Substantia nigra (tissue), 51 donors: ENCODE measurements at places on chromosomes 6 and 20.

GRCh38 chr6:140590641-140591040 lies 1216.2 kb upstream of the CITED2 start:
- no peak for DNase-seq

DNA sequence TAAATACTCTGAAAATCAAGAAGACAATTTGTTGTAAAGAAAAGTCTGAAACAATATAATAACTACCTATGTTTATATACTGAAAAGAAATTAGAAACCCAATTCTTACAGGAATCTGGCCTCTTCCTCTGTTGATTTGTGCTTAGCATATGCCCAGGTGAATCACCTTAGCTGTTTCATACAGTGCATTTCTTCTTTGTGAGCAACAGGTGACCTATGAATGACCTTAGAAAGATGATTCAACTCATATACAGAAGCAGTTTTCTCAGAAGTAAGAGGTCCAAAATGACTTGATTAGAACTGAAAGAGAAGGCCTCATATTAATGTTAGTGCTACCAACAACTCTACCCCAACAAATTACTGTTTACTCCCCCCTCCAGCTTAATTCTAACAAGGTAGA lies 419.5 kb upstream of the ID4 start:
- DNase-seq: no peak

DNA sequence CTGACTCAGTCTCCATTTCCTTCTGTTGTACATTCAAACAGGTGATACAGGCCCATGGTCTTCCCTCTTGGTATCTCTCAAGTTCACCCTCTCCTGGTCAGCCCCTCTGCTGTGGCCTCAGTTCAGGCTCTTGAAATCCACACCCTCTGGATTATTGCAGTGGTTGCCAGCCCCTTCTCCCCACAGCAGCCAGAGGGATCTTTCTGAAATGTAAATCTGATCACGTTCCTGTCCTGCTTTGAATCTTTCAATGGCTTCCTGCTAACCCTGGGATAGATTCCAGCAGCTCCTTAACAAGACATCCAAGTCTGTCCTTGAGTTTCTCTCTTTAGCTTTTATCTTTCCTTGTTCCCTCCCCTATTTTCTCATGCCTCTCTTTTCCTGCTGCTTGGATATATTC lies 22.2 kb downstream of the CHMP4B start:
- DNase-seq: no peak

DNA sequence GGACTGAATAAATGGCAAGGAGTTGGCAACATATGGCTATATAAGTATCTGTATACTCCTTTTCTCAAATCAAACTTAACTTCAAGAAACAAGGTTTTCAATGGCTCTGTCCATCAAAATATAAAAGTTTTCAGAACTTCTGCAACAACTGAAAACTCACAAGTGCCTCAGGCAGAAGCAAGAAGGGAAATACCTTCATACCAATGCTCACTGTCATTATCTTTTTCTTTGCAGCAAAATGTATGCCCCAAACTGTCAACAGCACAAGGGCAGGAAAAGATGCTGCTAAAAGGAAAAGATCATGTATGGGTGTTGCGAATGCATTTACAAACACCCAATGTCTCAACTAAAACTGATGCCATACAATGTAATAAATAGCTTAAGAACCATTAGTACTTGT lies 45.9 kb downstream of the PTPRK start:
- no peak for DNase-seq

GRCh38 chr6:7535498-7535897 lies 6.0 kb upstream of the DSP start:
- DNase-seq: no peak

DNA sequence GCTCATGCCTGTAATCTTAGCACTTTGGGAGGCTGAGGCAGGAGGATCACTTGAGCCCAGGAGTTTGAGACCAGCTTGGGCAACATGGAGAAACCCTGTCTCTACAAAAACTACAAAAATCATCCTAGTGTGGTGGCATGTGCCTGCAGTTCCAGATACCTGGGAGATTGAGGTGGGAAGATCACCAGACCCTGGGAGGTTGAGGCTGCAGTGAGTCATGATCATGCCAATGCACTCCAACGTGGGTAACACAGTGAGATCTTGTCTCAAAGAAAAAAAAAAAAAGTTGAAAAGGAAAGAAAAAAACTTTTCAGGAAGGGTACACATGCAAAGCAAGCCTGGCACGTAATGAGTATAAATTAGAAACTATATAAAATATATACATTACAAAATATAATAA lies 65.8 kb upstream of the FBXO30 start:
- no peak for DNase-seq

DNA sequence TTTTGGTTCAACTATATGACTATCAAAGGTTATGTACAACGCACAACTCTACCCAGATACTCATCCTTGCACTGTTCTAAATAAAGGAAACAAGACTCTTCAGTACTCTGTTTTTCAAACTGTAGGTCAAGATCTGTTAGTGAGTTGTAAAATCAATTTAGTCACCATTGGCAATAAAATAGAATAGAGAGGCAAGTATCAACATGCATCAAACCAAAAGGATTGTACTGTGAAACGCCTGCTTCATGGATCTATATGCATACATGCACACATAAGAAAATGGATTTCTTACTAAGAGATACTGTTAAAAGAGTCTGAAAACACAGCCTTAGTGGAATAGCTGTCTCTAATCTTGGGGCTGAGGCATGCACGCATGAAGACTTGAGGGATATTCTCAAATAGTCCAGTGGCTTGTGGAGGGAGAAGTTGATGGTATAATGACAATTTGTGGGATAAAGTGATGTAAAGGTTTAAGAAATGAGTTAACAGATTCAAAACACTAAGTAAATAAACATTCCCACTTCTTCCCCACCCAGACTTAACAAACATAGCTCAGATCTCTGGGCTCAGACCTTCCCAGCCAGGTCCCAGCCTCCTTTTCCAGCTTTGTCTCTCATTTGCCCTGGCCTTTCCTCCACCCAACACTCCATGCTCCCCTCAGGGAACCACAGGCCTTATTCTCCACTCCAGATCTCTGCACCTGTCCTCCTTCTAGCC lies 10.7 kb upstream of the LZTS3 start:
- no peak for DNase-seq

GRCh38 chr6:45915780-45916468 lies 99.7 kb downstream of the CLIC5 start:
- DNase-seq: no peak

DNA sequence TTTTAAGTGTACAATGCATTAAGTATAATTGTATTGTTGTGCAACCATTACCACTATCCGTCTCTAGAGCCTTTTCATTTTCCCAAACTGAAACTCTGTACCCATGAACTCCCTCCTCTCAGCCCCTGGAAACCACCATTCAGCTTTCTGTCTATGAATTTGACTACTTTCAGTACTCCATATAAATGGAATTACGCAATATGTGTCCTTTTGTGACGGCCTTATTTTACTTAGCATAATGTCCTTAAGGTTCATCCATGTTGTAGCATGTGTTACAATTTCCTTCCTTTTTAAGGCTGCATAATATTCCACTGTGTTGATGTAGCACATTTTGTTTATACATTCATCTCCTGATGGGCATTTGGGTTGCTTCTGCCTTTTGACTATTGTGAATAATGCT lies 143.6 kb upstream of the KCNG1 start:
- DNase-seq: no peak

GRCh38 chr6:73854998-73855718 lies 159.2 kb downstream of the CD109 start:
- no peak for DNase-seq

DNA sequence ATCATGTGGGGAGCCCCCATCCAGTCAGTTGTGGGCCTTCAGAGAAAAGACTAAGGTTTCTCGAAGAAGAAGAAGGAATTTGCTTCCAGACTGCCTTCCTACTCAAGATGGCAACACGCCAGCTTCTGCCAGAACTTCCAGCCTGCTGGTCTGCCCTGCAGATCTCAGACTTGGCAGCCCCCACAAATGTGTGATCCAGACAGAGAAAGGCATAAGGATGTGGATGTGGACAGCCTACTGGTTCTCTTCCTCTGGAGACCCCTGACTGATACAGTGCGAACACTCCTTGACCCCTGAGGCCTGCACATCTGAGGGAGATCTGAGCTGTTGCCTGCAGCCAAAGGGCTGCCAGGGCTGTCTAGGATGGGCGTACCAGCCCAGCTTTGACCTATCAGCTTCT lies 8.6 kb downstream of the GABRR1 start:
- DNase-seq: no peak

- no peak for DNase-seq
Measured at GRCh38 chr20:22775256-22775655, 190.9 kb upstream of the FOXA2 start.

GRCh38 chr6:7114744-7115458 lies 7.1 kb downstream of the RREB1 start:
- DNase-seq: no peak

- no peak for DNase-seq
Measured at GRCh38 chr6:43780941-43781928, 11.2 kb downstream of the VEGFA start.

DNA sequence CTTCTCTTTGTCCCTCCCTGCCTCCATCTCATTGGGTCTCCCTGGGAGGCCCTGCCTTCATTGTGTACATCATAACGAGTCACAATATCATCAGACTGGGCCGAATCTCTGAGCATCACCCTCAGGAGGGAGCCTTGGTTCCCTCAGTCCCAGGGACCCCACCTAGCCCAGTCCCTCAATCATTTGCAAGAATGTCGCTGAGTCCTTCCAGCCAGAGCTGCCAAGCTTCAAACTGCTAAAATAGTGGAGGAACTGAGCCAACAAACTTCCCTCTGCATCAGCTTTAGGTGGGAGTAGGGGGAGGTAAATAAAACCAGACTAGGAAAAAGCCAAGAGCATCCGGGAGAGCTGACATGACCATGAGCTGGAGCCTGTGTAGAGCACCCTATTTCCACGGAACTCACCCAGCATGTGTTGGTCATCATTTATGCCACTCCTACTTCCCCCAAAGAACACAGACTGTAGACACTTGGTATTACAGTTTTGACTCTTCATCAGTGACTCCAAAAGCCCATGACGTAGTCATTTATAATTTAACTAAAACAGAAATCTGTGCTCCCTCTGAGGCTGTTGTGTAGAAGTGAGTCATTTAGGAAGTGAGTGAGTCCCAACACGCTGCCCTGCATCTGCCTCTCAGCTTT lies 28.8 kb upstream of the IL17A start:
- DNase-seq: no peak

DNA sequence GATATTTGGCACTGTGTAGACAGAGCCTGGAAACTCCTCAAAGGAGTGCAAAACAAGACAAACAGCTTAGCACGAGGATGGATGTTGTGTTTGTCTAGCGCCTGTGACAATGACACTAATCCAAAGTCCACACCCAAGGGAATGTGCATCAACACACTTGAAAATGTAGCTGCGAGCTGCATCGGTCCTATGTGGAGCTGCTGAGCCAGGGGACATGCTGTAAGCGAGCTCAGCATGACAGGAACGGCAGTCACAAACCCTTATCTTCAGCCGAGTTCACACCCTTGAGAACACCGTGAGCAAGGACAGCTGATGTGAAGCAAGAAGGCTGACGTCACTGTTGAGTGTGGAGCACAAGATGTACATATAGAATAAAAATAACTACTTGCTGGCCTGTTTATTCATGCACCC lies 684.3 kb downstream of the QKI start:
- no peak for DNase-seq

DNA sequence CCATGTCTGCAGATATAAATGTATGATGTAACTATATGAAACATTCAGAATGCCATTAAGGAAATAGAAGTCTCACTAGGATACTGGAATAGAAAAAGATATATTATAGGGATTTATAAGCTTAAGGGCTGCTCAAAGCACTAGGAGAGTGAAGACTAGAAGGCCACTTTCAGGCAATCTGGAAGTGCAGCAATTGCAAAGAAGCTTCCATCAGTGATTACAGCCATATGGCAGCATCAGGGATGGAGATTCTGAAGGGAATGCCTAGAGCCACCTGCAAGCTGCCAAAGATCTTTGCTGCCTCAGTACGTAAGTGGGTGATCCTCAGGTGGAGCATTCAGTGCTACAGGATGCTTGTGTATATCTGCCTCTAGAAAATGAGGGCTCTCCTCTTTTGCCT lies 796.2 kb upstream of the EPHA7 start:
- no peak for DNase-seq

GRCh38 chr6:31862344-31863235 lies at the start of gene NEU1:
NEU1 (minus strand) TSS chr6:31862821; CDS start chr6:31862776, 45 bp downstream.
- DNase-seq: peak; percentile 100

DNA sequence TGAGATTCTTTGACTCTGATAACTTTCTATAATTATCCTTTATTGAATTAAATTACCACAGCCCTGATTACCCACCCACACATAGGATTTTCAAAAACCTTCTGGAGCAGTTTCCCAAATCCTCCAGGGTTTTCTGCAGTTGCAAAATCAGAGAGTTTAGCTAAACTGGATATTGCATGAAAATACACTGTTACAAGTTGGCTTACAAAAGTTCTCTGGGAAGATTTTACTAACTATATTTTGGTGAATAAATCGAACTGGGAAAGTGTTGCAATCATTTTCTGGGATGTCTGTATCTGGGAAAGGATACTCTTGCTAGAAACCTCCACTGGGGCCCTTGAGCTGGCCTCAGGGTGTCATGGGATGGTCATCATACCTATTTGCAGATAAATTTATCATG lies 97.6 kb upstream of the STMND1 start:
- no peak for DNase-seq

DNA sequence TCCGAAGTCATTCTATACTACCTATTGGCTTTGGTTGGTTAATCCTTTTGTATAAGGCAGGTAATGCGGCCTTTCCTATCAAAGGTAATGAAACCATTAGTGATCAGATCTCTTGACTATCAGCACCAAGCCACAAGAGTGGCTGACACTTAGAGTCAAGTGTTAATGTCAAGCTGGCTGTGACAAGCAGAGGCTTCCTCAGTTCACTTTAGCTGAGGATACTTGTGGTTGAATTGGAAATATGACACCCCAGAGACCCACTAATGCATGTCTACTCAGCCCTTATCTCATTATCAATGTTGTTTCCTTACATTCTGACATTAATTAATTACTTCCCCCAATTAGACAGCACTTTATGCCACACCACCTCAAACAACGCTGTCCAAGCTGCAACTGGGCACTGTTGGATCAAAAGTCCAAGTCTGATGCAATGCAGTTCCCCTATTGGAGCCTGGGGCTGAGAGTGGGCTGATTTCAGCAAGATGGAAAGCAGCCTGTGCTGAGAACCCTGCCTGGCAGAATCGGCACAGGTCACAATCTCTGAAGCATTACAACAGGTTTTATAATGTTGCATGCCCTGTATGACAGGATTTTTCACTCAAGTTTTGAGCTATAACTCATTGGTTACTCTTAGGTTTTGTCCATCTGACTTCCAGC lies 273.5 kb downstream of the COL12A1 start:
- no peak for DNase-seq
